ENCODE measurements at places on chromosomes 6 and 20.
A peak's percentile ranks its signal among the peaks of the same experiment; 100 is the strongest.

GRCh38 chr6:34095741-34096140, 50.1 kb downstream of the GRM4 start:
- DNase-seq: no peak

DNA sequence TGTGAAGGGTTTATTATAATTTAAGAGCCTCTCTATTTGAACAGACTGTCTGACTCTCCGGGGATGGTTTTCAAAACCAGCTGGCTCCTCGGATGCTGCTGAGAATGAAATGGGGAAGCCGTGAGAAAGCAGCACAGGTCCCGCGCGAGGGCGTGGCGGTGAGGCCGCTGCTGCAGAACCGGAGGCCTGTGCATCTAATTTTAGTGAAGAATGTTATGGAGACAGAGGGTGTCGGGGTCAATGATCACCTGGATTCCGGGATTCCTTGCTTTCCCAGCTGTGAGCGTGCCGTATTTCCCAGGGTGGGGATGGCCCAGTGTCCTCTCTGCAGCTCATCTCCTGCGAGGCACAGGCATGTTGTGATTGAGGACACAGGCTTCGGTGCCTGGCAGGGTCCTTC, 348.0 kb downstream of the CDH4 start:
- no peak for DNase-seq

GRCh38 chr6:83860782-83861495, 1.4 kb downstream of the CYB5R4 start:
- DNase-seq: peak; percentile 66

DNA sequence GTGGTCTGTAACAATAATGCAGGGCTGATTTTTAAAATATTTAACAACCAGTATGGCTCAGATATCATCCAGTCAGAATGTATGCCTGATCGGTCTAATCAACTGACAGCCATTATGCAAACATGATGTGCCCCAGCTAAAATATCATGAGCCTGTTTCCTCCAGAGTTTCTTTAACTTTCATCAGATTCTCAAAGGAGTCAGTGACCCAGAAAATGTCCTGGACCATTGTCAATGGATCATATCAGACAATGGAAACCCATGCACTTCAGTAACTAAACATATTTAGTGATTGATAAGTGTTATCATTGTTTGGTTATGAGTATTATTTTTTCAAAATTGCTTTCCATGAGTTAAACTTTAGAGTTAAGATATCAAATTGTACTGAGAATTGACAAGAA, 173.5 kb downstream of the LMBRD1 start:
- DNase-seq: no peak

Data from Karpas-422 (cell line).